Activated CD4-positive, alpha-beta memory T cell treated with anti-CD3 and anti-CD28 coated beads for 36 hours (primary cell): ENCODE measurements at places on chromosomes 7 and 10. TPM values are rescaled to one million over a fixed set of nuclear protein-coding genes. Genes with fewer than 3 reads are reported as not detected.

GRCh38 chr10:1074052-1074747, 18.0 kb downstream of the WDR37 start:
- H3K36me3 ChIP-seq, result peaks cover 13% of the 10 kb centered on the region
- H3K27me3 ChIP-seq, result no peaks in the 10 kb centered on the region
- no peak for DNase-seq
- H3K4me3 ChIP-seq, result no peak overlapping the region
- H3K27ac ChIP-seq, result no peak overlapping the region

GRCh38 chr7:112405286-112405685, 45.0 kb upstream of the IFRD1 start:
- DNase-seq, result no peak
- no peak overlapping the region for H3K27ac ChIP-seq
- H3K4me3 ChIP-seq, result no peak overlapping the region
- peaks cover 6% of the 10 kb centered on the region for H3K27me3 ChIP-seq

DNA sequence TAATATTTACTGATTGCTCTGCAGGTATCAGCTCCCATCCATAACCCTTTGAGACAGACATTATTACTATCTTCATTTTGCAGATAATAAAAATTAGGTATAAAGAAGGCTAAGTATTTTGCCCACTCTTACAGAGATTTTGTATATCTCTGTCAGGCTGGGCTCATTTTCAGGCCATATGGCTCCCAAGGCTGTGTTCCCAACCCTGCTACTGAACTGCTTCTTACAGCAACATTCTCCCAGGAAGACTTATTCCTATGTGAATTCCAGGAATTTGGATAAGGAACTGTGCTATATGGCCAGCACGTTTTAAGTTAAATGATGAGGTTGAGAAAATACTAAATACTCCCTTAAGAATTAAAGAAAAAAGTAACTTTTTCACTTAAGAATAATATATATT, 1.9 kb upstream of the TMEM106B start:
- no peak for DNase-seq
- H3K4me3 ChIP-seq, result no peak overlapping the region
- H3K4me1 ChIP-seq, result peaks cover 23% of the 10 kb centered on the region

DNA sequence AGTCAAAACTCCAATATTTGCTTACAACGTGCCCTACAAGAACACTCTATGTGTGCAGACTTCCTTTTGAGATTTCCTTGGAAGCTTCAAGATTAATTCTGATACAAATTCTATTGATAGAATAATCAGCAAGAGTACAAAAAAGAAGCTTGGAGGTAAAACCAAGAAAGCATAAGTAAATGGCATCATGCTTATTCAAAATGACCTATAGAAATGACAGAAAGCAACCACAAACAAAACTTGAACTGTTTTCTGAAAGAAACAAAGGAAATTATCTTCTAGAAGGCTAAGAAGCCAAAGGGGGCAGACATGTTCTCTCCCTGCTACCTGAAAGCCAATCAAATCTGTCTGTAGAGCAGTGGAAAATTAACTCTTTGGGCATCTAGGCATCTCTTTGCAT, 73.0 kb downstream of the CTNNA3 start:
- no peak overlapping the region for H3K27ac ChIP-seq
- H3K36me3 ChIP-seq, result no peaks in the 10 kb centered on the region
- peaks cover 6% of the 10 kb centered on the region for H3K27me3 ChIP-seq
- no peak for DNase-seq
- H3K4me3 ChIP-seq, result no peak overlapping the region
- H3K4me1 ChIP-seq, result no peaks in the 10 kb centered on the region

GRCh38 chr10:110864662-110865140, 7.0 kb upstream of the PDCD4 start:
- no peaks in the 10 kb centered on the region for H3K36me3 ChIP-seq
- peak; percentile 65 for DNase-seq

DNA sequence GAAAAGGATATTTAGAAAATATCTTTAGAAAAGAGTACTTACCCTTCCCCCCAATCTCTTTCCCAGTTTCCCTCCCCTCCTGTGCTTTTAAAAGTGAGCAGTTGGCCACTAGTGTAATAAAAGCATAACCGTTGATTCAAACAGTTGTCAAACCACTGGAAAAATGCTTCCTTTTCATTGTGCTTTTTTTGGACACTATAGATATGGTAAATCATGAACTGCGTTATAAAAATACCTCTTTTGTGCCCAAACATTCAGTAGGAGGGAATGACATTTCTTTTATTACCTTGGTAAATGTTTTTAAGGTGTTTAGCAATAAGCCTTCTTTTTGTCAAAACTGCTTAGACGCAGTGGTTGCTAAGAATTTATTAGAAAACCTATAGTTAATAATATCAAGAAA, 232.4 kb downstream of the SLC25A13 start:
- no peak overlapping the region for H3K4me3 ChIP-seq
- no peak overlapping the region for H3K27ac ChIP-seq
- H3K36me3 ChIP-seq, result no peaks in the 10 kb centered on the region
- no peak for DNase-seq

- H3K27ac ChIP-seq, result no peak overlapping the region
- no peak overlapping the region for H3K4me3 ChIP-seq
- DNase-seq, result no peak
- no peaks in the 10 kb centered on the region for H3K27me3 ChIP-seq
- no peaks in the 10 kb centered on the region for H3K4me1 ChIP-seq
These were observed 296.2 kb downstream of the CNTNAP2 start for GRCh38 chr7:146412781-146413180.

DNA sequence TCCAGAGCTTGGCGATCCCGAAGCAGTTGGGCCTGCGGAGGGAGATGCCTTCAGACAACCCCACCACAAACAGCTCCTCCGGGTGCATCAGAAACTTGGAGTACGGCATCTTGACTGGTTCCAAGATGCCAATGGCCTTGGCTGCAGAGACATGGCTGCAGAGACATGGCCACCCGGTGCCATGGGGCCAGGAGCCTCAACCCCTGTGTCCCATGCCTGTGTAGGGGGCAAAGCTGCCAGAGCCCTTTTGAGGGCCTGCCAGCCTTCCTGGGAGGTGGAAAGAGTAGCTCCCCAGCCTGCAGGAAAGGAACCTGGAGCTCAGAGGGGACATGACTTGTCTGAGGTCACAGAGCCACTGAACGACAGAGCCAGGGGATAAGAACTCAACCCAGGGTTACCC, 83.5 kb downstream of the RABGEF1 start:
- no peaks in the 10 kb centered on the region for H3K4me1 ChIP-seq
- H3K27ac ChIP-seq, result no peak overlapping the region
- no peaks in the 10 kb centered on the region for H3K36me3 ChIP-seq

DNA sequence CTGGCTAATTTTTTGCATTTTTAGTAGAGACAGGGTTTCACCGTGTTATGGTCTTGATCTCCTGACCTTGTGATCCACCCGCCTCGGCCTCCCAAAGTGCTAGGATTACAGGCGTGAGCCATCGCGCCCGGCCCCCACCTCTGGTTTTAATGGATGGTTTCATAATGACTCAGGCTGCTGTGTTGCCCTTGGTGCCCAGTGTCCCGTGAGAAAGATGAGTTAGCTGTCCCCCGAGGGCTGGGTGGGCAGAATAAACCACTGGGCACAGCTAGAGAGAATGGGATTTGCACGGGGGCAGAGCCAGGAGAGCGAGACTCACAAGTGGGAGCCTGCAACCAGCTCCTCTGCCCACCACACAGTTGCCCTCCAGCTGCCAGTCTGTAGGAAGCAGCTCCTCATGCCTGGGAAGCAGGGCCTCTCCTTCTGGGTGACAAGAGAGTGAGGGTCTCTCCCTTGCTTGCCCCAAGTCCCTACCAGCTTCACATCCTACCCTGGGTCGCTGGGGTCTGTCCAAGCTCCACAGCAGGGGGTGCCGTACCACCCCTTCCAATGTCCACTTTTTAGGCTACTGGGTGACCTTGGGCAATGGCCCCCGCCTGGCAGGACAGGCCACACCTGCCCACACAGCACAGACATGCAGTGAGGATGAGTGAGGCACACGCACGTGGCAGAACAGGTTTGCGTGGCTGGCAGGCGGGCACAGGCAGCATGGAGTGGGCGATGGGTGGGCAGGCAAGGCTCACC, 16.1 kb upstream of the NDST2 start:
- DNase-seq, result no peak
- H3K27me3 ChIP-seq, result no peaks in the 10 kb centered on the region
- H3K4me3 ChIP-seq, result no peak overlapping the region
- H3K36me3 ChIP-seq, result no peaks in the 10 kb centered on the region

- H3K27ac ChIP-seq, result no peak overlapping the region
- H3K4me1 ChIP-seq, result no peaks in the 10 kb centered on the region
- H3K36me3 ChIP-seq, result no peaks in the 10 kb centered on the region
- DNase-seq, result no peak
- no peak overlapping the region for H3K4me3 ChIP-seq
These were observed 211.9 kb upstream of the VSTM2A start for GRCh38 chr7:54330216-54330800.

GRCh38 chr10:47087667-47088066, 176.4 kb downstream of the PTPN20 start:
- no peak for DNase-seq
- H3K4me3 ChIP-seq, result no peak overlapping the region
- H3K27ac ChIP-seq, result no peak overlapping the region
- no peaks in the 10 kb centered on the region for H3K36me3 ChIP-seq

- DNase-seq, result no peak
- H3K27ac ChIP-seq, result no peak overlapping the region
- peaks cover 60% of the 10 kb centered on the region for H3K4me1 ChIP-seq
- H3K4me3 ChIP-seq, result no peak overlapping the region
- H3K36me3 ChIP-seq, result peaks cover 29% of the 10 kb centered on the region
- H3K27me3 ChIP-seq, result no peaks in the 10 kb centered on the region
These were observed 30.9 kb downstream of the NACAD start for GRCh38 chr7:45057878-45058277.

DNA sequence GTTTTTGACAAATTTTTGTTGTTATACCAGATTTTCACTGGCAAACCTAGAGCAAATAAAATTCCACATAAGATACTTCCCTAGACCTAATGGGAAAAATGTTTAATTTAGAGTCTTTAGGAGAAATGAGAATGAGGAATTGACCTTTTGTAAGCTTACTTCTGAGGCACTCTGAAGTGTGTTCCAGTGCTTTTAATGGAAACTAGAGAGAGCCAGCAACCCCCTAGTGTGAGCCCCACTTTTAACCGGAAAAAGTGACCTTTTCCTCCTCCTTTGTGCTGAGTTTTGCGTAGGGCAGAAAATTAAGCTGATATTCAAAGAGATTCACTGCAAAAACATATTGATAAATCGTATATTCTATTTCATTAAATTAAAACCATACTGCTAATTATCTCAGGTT, 5.2 kb downstream of the IKZF1 start:
- peak overlapping the region; percentile 86 for H3K4me3 ChIP-seq
- H3K27ac ChIP-seq, result peak overlapping the region; percentile 94
- no peak for DNase-seq
- peaks cover 93% of the 10 kb centered on the region for H3K36me3 ChIP-seq
- H3K27me3 ChIP-seq, result no peaks in the 10 kb centered on the region
- H3K4me1 ChIP-seq, result peaks cover 42% of the 10 kb centered on the region

DNAJC30 gene
- total RNA-seq, result 6.1 TPM

CALCR gene
- total RNA-seq, result not detected

SPDYE5 gene
- total RNA-seq, result not detected

DIP2C gene
- 0.62 TPM for total RNA-seq

TMEM130 gene
- total RNA-seq, result not detected

DPP6 gene
- not detected for total RNA-seq

PPP1R9A gene
- total RNA-seq, result not detected

SRGN gene
- total RNA-seq, result 949 TPM
